Uterine smooth muscle cell (primary cell): ENCODE measurements at places on chromosomes 13 and 19. TPM values are rescaled to one million over a fixed set of nuclear protein-coding genes. Genes with fewer than 3 reads are reported as not detected.

Gene TYROBP
- total RNA-seq: not detected in 2 replicates

Gene SOX1
- total RNA-seq: not detected in 2 replicates

Gene MBD3L3
- total RNA-seq: not detected in 2 replicates

Gene RNF17
- 0.12 TPM in 1 of 2 replicates, not detected in the other for total RNA-seq

Gene TTC9B
- not detected in 2 replicates for total RNA-seq

Gene LRRC63
- total RNA-seq: 0.22 and 0.50 TPM in 2 replicates

Gene ZNF814
- 6.5 and 7.0 TPM in 2 replicates for total RNA-seq
